ENCODE measurements at places on chromosomes 11 and 22.

DNA sequence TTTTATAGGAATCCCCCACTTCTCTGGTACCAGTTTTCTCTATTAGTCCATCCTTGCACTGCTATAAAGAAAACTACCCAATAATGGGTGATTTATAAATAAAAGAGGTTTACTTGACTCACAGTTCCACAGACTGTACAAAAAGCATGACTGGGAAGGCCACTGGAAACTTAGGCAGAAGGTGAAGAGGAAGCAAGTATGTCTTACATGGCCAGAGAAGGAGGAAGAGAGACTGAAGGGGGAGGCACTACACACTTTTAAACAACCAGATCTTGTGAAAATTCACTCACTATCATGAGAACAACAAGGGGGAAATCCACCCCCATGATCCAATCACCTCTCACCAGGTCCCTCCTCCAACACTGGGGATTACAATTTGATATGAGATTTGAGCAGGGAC is 68.9 kb upstream of the GNAZ start:
- no peak for DNase-seq

DNA sequence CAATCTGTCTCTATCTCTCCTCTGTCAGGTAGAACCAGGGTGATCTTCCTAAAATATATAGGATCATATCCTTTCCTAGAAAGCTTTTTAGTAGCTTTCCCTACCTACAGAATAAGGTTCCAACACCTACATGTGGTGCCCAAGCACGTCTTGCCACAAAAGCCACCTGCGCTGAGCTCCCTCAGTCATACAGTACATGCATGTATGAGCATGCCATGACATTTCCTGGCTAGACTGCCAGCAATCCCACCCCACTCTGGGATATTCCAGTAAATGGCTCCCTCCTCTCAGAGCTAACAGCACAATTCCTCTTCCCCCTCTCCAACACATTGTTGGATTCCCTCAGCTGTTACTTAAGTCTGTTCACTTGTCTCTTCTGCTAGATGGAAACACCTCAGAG is 398.0 kb downstream of the TENM4 start:
- DNase-seq: no peak

DNA sequence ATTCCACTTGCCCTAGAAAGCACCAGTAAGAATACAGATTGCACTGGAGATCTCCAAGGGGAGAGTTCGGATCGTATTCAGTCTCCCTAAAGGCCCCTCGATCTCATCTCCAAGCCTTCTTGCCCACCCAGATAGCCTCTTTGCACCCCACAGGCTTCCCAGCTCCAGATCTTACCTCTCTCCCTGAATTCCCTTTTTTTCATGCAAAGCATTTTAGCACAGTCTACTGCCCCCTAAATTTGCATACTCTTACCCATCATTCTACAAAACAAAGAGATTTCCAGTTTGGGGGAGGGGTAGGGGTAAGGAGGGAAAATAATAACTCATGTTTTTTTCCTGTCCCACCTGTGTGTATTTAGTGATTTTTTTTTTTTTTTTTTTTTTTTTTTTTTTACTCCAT is 105.2 kb downstream of the NAV2 start:
- DNase-seq: no peak

DNA sequence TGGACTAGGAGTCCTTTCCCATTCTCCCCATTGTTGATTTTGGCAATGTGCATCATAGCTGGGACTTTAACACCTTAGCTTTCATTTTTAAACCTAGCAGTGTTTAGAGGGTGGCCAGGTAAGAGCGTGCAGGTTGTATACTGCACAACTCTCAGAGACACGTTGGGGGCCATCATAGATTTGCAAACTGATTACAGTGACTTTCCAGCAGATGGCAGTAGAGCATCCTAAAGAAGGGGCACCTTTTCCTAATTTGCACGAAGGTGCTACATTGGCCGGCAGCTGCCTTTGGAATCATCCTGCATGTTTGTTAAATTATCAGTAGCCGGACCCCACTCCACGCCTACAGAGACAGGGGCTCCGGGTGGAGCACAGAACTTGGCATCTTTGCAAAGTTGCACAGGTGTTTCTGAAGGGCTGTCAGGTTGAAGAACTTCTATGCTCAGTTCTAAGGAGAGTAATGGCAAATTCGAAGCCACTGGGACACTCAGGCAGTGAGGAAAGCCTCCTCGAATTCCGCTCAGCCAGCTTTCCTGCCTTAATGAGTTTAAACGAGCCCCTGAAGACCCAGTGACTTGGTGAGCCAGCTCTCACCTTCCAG is 7.7 kb downstream of the LHFPL7 start:
- DNase-seq: peak; percentile 11

DNA sequence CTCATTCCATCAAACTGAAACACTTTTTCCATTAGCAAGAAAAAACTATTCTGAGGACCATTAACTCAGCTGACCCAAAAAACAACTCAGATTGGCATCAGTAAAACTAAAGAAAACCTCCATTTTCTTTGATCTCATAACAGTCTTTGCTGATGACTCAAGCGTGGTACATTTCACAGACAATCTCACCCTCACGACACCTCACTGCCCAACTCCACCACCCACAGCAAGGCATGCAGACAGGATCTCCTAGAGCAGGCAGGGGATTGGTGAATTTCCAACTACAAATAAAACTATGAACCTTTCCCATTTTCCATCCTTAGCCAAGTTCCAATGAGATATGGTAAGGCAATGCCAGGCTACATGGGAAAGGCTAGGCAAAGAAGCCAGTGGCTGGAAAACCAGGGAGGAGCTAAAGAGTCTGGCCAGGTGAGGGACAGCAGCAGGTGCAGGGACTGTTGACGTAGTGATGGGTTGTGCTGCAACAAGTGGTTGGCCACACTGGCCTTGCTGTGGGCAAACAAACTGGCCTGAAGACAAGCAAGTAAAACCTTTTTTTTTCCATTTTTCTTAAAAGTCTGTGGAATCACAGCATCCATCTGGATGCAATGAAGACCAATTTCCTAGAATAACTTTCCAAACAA is 97.2 kb downstream of the SERGEF start:
- no peak for DNase-seq

- DNase-seq: no peak
These were observed 17.0 kb downstream of the SLC22A12 start for GRCh38 chr11:64608046-64608445.

GRCh38 chr11:68213135-68213515 is at the start of gene KMT5B:
Gene KMT5B, minus strand, starts transcription at chr11:68213296. Its CDS starts 23,220 bp downstream, at chr11:68190076.
- DNase-seq: peak; percentile 47

DNA sequence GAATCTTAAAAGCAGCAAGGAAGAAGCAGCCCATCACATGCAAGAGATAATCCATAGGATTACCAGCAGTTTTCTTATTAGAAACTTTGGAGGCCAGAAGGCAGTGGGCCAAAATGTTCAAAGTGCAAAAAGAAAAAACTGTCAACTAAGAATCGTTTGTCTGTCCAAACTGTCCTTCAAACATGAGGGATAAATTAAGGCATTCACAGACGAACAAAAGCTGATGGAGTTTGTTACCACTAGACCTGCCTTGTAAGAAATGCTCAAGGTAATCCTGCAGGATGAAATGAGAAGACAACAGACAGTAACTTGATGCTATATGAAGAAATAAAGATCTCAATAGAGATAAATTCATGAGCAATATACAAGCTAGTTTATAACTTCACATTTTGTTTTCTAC is 150.4 kb downstream of the WNT7B start:
- DNase-seq: no peak

- peak; percentile 15 for DNase-seq
These were observed 3.7 kb downstream of the OSBP start for GRCh38 chr11:59611570-59612565.

- no peak for DNase-seq
These were observed 12.0 kb upstream of the PAX6 start for GRCh38 chr11:31822927-31823643.

GRCh38 chr22:30204015-30204741 is 42.4 kb downstream of the LIF start:
- DNase-seq: no peak

- DNase-seq: no peak
These were observed 66.3 kb upstream of the CHRM4 start for GRCh38 chr11:46457659-46458424.

GRCh38 chr11:93775289-93775688 is 8.8 kb upstream of the MED17 start:
- DNase-seq: no peak

DNA sequence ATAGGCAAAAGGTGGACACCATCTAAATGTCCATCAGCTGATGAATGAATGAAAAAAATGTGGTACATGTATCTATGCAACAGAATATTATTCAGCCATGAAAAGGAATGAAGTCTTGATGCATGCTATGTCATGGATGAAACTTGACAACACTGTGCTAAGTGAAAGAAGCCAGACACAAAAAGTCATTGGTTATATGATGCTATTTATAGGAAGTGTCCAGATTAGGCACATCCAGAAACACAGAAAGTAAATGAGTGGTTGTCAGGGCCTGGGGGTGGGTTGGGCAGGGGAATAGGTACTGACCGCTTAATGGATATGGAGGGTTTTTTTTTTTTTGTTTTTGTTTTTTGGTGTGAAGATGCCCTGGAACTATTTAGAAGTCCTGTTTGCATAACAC is 21.7 kb upstream of the MN1 start:
- no peak for DNase-seq

DNA sequence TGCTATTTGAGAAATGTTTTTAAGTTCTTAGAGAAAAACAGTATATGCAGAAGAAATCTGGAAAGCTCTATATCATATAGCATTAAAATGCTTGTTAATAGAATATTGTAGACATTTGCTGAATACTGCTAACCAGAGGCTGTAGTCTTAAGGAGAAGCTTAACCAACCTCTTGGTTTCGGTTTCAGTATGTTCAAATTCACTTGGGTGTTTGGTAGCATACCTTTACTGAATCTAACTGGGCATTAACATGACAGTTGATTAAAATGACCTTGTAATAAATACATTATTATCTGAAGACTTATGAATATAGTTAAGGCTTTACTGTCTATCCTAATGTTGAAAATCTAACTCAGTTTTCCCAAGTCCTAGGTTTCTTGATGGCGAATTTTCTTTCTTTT is 5.4 kb downstream of the PCF11 start:
- DNase-seq: no peak

- no peak for DNase-seq
These were observed 386.6 kb upstream of the NARS2 start for GRCh38 chr11:78961247-78961646.

- DNase-seq: no peak
These were observed 331.8 kb upstream of the SYN3 start for GRCh38 chr22:33389936-33390335.

- DNase-seq: no peak
These were observed 13.5 kb upstream of the UPB1 start for GRCh38 chr22:24481641-24482040.

- no peak for DNase-seq
These were observed 114.6 kb upstream of the SESN3 start for GRCh38 chr11:95345651-95346050.

DNA sequence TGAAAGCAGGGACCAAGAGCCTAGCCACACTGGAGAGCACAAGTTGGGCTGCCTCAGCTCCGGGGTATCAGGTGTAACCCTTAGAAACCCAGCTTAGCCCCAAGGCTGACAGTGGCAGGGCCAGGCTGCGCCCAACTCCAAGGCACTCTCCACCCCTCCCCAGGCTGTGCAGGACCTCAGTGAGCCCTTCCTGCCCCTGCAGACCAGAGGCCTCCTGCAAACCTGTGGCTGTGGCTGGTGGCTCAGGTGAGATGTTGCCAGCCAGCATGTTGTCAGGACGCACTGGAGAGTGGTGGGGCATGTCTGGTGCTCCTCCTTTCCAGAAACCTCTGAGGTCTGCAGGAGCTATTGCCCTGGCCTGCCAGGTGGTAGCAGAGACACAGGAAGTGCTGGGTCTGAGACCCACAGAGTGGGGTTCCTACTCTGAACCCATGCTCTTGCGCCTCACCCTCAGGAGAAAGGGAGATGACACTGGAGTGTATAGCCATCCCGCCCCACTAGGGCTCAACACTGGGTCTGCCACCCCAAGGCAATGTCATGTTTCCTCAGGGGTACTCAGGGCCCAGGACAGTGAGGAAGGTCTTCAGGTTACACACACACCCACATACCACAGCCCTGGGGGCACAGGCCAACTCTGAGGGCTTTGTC is 2.4 kb upstream of the SCARF2 start:
- no peak for DNase-seq

DNA sequence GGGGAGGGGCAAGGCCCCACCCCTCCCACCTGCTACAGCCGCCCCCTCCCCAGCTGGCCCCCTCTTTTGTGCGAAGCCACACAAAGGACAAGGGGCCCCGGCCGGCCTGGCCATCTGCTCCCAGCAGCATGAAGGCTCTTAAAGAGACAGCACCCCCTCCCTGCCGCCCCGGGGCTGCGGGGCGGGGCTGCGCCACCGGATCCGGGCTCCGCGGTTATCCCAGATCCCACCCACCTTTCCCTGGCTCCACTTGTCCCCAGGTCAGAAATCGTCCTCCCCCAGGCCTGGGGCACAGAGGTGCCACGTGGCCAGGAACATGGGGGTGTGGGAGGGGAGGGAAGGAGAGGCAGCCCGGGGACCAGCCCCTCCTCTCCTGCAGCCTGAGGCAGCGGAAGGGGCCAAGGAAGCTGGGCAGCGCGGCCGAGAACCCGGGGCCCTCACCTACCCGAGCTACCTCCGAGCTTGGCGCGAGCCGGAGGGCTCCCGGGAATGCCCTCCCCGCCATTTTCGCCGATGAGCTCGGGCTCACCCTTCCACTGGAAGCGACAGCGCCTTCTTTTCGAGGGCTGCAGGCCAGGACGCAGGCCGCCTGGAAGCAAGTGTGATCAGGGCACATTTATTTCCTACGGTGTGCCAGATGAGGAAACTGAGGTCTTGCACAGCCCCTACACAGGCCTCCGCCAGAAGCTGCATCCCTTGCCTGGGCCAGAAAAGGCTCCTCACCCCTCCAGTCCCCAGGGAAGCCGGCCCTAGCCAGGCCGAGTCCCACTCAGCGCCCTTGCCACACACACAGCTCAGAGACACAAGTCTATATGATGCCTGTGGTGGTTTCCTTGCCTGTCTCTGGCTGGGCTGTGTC is 2.5 kb upstream of the RCOR2 start:
- peak; percentile 29 for DNase-seq

DNA sequence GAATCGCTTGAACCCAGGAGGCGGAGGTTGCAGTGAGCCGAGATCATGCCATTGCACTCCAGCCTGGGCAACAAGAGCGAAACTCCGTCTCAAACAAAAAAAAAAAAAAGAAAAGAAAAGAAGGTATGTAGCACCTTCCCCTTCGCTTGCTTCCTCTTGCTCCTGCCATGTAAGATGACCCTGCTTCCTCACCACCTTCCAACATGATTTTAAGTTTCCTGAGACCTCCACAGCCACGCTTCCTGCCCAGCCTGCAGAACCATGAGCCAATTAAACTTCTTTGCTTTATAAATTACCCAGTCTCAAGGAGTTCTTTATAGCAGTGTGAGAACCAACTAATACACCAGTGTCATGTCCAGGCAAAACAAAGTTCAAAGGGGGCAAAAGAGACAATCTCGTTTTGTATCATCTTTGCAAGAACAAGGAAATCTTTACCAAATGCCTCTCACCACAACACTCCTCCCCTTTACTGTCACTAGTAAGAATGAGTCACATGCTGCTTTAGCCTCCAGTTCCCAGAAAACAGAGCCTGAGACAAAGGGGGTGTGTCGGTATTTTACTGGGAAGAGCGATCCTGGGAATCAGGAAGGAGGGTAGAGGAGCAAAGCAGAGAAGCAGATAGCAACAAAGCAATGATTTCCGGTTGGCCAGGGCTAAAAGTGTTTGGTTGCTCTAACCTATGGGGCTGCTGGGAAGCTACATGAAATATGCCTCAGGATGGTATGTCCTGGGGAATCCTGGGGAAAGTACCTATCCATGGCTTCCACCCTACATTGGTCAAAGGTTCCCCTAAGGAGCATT is 10.5 kb upstream of the MCHR1 start:
- DNase-seq: peak; percentile 51

GRCh38 chr11:17721242-17721999 is 2.0 kb downstream of the MYOD1 start:
- DNase-seq: no peak

Measured in HCEC 1CT (cell line).